ENCODE measurements at places on chromosomes 2 and 18. TPM values are rescaled to one million over a fixed set of nuclear protein-coding genes. Genes with fewer than 3 reads are reported as not detected.

- DNase-seq: peak; percentile 79
Observed at GRCh38 chr2:96174251-96175144, 29.3 kb upstream of the DUSP2 start.

DNA sequence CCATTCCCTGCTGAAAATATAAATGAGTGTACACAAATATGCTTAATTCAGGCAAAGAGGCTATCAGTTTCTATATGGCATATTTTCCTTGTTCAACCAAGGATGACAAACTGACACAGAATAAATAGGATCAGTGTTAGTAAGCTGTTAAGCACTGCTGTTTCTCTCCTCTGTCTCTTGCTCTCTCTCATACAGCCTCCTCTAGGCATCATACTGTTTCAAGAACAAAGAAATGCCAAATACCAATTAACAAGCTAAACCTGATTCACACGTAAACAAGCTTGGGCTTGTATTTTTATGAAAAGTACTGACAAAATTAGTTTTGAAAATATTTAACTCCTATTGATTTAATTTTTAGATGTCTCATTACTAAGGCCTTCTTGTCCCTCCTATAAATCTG, 1027.2 kb upstream of the ACVR2A start:
- DNase-seq: no peak

Gene CAPN14
- not detected for polyA plus RNA-seq

DNA sequence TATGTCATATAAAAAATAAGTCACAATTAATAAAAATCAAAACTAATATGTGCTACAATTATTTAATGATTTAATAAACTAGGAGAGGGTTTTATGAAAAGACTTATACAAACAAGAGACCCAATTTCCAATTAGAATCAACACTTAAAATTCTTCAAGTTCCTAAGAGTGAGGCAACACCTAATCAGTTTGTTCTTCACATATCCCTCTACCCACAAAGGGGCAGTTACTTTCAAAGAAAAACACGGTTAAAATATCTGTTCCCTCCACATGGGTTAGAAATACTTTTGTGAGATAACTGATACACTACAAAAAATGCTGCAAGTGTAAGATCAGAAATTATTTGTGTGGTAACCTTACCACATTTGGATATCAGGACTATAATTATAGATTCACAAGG, 357.0 kb downstream of the ERBB4 start:
- no peak for DNase-seq

Gene ABCB11
- polyA plus RNA-seq: not detected

All from CD14-positive monocyte (primary cell).